ENCODE measurements at places on chromosomes 5 and 9.

GRCh38 chr5:67093279-67093678 lies 103.3 kb downstream of the CD180 start:
- no peaks in the 10 kb centered on the region for H3K36me3 ChIP-seq
- no peak overlapping the region for H3K4me3 ChIP-seq
- H3K27me3 ChIP-seq = no peaks in the 10 kb centered on the region
- no peak overlapping the region for H3K27ac ChIP-seq

DNA sequence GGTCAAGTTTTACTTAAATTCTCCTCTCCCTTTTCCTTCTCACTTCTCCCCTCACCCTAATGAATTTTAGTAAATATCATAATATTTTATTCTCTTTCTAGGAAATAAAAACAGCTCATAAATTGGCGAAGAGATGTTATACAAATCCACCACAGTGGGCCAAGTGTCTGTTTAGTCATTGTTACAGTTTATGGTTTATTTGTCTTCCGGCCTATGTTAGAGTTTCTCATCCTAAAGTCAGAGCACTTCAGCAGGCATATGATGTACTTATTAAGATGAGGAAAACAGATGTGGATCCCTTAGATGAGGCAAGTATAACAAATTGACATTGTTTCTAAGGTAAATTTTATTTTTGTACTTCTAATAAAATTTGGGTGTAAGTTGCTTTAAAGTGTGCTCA lies 48.2 kb downstream of the RPS6 start:
- DNase-seq = no peak
- no peaks in the 10 kb centered on the region for H3K4me1 ChIP-seq
- H3K27me3 ChIP-seq = no peaks in the 10 kb centered on the region
- no peak overlapping the region for H3K27ac ChIP-seq
- no peak overlapping the region for H3K4me3 ChIP-seq

DNA sequence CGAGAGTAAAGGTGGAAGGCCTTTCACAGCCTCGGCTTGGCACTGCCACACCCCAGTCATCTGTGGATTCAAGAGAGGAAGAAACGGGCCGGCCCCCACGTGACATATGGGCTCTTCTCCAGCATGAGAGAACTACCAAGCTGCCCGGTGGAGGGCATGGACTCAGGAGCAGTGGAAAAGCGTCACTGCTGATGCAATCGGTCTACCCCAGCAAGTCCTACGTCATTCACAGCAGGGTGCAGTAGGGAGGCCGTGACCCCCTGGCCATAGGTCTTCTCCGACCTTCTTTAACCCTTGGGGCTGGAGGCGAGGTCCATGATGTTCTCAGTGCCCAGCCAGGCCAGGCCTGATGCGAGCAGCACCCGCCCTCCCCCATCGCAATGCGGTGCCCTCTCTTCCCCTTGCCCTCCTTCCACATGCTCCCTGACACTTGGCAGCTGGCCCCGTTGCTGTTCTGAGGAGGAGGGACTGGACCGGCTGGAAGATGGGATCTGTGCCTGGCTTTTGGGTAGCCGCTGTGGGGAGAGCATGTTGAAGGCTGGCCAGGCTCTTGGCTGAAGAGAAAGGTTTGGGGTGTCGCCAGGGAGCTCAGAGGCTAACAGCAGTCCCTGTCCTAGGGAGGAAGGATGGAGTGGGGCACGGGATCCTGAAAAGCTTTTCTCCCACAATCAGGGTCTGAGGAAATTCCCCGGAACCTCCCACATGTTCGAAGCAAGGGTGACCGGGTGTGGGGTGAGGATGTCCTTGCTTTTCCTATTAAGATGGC lies 89.8 kb downstream of the LIFR start:
- DNase-seq = no peak
- no peak overlapping the region for H3K27ac ChIP-seq
- no peaks in the 10 kb centered on the region for H3K36me3 ChIP-seq
- no peak overlapping the region for H3K4me3 ChIP-seq

- no peak overlapping the region for H3K4me3 ChIP-seq
- no peak overlapping the region for H3K27ac ChIP-seq
- no peak for DNase-seq
- no peaks in the 10 kb centered on the region for H3K4me1 ChIP-seq
- H3K27me3 ChIP-seq = no peaks in the 10 kb centered on the region
- peaks cover 13% of the 10 kb centered on the region for H3K36me3 ChIP-seq
Measured at GRCh38 chr9:134144801-134145200, 8.9 kb downstream of the WDR5 start.

Data from MM.1S (cell line).